Cortex of kidney (tissue), 1 donor: ENCODE measurements at places on chromosomes 4 and X.

GRCh38 chrX:68824152-68824433 lies 4.7 kb upstream of the EFNB1 start:
- DNase-seq, result no peak

- no peak for DNase-seq
These were observed 296.1 kb downstream of the TRIML1 start for GRCh38 chr4:188435381-188435780.

- DNase-seq, result no peak
These were observed 26.4 kb downstream of the PPP1R2C start for GRCh38 chrX:42751573-42751972.

GRCh38 chrX:50036426-50036825 lies 114.0 kb downstream of the CLCN5 start:
- DNase-seq, result no peak
